ENCODE measurements at places on chromosomes 1 and 21.

GRCh38 chr1:85607126-85607920, 26.8 kb downstream of the CCN1 start:
- DNase-seq, result no peak

- no peak for DNase-seq
Observed at GRCh38 chr21:40719615-40720014, 127.3 kb downstream of the DSCAM start.

GRCh38 chr1:40221977-40222772, 25.6 kb upstream of the TMCO2 start:
- DNase-seq, result no peak

- peak; percentile 94 for DNase-seq
Observed at GRCh38 chr21:35189077-35189863, 140.2 kb upstream of the RUNX1 start.

DNA sequence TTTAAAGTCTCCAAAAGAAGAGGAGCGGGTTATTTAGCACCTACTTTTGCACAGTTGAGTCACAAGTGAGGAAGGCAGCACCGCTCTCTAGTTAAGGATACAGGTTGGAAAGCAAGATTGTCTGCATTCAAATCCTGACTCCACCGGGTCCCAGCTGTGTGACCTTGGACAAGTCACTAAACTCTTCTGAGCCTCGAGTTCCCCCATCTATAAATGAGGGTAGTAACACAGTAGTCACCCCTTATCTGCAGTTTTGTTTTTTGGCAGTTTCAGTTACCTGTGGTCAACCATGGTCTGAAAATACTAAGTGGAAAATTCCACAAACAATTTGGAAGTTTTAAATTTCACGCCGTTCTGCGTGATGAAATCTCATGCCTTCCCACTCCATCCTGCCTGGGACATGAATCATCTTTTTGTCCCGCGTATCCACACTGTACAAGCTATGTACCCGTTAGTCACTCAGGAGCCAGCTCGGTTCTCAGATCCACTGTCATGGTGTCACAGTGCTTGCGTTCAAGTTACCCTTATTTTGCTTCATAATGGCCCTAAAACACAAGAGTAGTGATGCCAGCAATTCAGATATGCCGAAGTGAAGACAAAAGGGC, 49.4 kb downstream of the CAPZB start:
- no peak for DNase-seq

GRCh38 chr21:15967661-15968060, 237.9 kb downstream of the USP25 start:
- no peak for DNase-seq

DNA sequence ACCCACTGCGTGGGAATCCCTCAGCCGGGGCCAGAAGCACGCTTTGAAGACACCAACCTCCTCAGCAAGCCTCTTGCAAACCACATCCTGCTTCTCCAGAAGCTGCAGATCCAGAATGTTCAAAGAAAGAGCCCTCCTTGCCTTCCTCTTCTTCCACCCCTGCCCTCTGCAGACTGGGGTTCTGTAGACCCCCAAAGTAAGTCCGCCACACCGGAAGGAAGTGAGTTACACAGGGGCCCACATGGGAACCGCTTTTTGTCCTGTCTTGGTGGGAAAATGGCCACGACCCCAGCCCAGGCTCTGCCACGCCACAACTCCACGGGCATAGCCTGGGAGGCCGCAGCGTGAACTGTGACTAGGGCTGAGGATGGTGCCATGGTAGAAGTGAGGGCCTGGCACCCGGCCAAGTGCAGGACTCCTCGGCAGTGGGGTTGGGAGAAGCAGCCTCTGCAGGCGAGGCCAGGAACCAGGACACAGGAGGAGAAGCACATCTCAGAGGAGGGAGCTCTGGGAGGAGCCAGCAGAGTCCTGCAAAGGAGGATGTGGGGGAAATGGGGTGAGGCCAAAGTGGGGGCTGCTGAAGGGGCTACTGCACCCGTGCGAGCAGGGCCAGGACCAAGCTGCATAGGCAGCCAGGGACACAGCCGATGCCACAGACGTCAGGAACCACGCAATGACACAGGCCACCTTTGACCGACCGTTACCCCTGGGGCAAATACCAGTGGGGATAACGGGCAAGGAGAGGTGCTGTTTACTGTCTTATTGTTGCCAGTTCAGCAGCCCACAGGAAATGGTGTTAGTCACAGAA, 30.9 kb downstream of the PDE9A start:
- DNase-seq, result no peak

- DNase-seq, result no peak
Observed at GRCh38 chr1:235937123-235937522, 70.4 kb upstream of the LYST start.

GRCh38 chr1:232883992-232884661, 66.3 kb upstream of the NTPCR start:
- no peak for DNase-seq

DNA sequence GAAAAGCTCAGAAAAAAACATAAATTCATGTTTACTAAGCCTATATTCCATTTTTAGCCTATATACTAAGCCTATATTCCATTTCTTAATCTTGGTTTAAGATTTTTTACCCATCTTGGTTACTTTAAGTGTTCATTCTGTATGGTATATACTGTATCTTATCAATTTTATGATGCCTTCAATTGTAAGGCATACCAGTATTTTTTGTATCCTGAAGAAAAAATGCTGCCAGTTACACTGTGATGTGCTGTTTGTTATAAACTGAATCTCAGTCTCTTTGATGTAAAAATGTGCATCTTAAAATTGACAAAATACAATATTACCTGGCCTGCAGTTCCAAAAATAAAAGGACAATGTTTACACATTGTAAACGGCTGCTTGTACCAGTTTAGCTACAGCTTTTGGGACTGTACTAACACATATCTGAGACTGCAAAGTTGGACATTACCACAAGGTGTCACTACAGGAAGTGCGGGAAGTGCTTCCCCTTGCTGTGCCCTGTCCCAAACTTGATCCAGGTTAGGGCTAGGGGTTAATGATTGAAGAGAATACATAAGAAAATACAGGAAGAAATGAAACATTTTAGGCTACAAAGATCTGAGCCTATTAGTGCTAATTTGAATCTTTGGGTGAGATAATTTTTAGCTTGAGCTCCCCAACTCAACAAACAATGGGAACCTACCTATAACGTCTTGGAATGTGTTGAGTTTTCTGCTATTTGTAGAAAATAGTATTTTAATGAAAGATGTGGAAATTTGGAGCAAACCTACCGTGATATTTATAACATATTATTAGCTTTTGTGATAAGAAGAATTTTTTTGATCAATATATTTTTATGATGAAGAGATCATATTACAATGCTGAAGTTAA, 108.9 kb downstream of the LBR start:
- peak; percentile 68 for DNase-seq

DNA sequence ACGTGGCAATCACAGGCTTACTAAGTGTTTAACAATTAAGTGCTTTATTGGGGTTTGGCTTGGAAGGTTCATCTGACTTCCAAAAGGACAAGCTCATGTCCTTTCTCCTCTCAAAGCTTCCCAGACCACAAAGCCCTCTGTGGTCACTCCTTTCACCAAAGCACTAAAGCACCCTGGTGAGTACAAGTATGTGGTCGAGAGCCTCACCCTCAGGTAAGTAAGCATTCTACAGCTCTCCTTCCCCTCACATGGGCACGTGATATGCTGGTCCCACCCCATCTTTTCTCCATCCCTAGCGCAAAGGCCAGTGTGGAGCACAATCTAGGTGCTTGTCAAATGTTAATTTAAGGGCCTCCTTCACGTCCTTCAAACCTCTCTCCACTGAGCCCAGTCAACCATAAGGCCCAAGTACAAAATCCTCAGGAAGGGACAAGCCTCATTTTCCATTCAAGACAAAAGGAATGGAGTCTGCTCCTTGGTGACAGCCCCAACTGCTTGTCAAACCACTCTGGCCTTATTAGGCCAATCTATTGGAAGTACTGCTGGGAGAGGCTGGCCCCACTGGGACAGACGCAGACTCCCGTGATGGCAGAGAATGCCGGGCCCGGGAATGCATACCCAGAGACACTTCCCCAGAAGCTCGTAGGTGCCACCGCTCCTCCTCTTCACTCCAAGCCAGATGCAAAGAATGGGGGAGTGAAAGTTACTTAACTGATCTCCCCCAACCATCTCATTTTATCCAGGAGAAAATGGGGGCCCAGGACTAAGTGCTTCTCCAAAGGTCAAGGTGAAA, 7.8 kb downstream of the STMN1 start:
- no peak for DNase-seq

GRCh38 chr1:89523572-89524368, 859 bp upstream of the LRRC8B start:
- peak; percentile 88 for DNase-seq

DNA sequence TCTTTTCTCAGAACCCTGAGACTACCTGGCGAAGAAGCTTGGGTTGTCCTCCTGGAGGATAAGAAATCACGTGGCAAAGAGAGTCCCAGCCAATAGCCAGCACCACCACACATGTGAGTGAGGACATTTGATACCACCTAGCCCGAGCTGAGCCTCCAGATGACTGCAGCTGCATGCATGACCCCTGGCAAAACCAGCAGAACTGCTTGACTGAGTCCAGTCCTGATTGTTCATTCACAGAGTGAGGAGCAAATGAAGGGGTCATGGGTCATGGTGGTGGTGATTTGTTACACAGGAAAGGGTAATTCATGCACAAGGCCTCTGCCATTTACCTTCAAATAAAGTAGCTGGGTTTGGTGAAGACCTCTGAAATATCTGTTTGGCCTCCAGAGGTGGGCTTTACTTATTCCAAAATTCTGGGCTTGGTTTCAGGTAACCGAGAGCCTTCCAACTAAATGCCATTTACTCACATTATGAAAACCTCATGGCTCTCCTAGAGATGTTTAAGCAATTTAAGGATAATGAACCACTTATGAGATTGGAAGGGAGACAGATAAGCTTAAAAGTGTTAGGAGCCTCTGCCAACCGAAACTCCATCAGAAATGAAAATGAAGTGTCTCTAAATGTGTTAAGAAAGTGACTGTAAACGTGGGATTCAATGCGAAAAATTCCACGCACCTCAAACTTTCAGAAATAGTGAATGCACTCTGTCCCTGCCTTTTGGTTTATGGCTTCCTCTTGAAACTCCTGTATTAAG, 163.3 kb downstream of the SLC35F3 start:
- DNase-seq, result no peak

- no peak for DNase-seq
Observed at GRCh38 chr1:232209357-232209756, 420.6 kb downstream of the SIPA1L2 start.

DNA sequence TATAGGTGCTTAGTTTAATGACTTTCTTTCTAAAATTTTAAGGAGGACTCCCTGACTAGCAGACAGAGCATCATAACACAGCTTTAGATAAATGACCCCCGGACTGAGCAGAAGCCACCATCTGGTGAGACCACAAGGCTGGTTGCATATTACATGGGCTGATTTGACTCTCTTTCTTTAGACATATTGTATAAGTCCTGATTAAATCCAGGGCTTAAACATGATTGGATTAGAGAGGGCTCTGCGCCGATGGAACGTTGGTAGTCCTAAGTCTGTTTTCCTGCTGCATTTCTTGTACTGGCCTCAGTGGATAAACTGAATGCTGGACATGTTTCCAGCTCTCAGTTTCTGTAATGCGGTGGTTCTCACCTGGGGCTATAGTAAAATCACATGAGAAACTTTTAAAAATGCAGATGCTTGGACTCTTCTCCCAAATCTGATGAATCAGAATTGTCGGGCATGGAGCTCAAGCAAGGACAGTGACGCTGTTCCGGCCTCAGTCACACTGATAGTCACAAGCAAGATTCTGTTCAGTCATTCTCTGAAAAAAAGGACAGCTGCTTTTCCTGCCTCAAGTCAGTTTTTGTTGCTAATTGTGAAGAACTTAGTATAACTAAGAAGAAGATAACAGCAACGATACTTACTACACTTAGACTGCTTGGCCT, 16.6 kb downstream of the DDI2 start:
- DNase-seq, result no peak

GRCh38 chr1:233327651-233328141, at the start of gene MAP3K21:
Gene MAP3K21 (plus strand): TSS chr1:233327724. CDS start chr1:233328029, 305 bp downstream.
- DNase-seq, result no peak

- no peak for DNase-seq
Observed at GRCh38 chr1:107794571-107794970, 170.4 kb downstream of the VAV3 start.

- peak; percentile 60 for DNase-seq
Observed at GRCh38 chr1:86753700-86754099, 49.3 kb downstream of the SH3GLB1 start.

DNA sequence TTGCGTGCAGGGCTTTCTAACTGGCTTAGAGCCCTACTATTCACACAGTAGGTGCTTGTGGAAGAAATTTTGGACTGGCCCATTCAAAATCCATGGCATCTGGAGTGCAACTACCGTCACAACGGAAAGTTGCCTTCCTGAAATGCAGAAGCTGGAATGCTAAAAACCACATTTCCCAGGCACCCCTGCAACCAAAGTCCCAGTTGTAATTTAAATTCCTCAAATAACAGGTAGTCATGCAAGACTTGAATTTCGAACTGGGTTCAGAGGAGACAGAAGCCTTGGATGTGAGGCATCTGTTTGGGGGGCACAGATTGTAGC, 186.7 kb downstream of the TOMM20 start:
- no peak for DNase-seq

DNA sequence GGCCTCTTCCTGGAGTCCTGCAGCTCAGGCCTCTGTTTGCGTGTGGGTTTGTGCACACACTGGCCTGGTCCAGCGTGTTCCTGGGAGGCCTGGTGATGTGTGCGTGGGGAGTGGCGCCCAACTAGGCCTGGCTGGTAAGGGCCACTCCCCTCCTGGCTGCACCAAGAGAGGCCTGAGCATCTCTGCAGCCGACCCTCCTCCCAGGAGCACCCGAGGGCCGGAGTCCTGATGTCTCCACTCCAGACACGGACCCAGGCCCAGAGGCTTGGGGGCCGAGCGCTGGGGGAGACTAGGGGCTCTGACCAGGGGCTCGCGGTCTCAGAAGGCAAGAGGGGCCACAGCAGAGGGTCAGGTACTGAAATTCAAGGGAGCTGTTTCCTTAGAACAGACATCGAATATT, 33.3 kb downstream of the MORN1 start:
- no peak for DNase-seq

DNA sequence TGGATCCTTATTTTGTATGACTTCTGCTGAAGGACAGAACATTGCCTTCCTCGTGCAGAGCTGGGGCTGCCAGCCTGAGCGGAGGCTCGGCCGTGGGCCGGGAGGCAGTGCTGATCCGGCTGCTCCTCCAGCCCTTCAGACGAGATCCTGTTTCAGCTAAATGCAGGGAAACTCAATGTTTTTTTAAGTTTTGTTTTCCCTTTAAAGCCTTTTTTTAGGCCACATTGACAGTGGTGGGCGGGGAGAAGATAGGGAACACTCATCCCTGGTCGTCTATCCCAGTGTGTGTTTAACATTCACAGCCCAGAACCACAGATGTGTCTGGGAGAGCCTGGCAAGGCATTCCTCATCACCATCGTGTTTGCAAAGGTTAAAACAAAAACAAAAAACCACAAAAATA, 27.5 kb upstream of the KDM4A start:
- no peak for DNase-seq

GRCh38 chr1:7479571-7479970, 291.5 kb upstream of the VAMP3 start:
- DNase-seq, result no peak

- DNase-seq, result no peak
Observed at GRCh38 chr1:156559797-156560385, 12.5 kb downstream of the IQGAP3 start.
